ENCODE measurements at places on chromosomes 5 and 9.

DNA sequence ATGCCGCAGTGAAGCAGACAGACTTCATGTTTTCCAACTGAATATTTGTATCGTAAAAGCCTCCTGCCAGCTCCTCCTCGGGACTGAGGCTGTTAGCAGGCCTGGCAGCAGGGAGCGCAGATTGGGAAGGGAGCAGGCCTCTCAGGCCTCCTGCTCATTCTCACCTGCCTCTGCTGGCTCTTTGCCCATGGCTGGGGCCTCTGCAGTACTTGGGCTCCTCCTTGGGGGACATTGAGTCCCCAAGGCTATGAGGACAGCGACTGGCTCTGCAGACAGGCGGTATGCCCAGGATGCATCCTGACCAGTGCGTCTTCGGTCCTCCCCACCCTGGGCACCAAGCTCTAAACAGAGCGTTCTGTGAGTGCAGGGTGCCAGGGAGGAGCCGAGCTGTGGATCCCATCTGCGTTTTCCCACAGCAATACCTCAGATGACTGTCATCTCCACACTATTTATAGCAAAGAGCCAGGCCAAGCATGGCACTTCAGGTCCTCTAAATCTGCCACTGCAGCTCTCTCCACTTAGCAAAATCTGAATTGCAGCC is 38.7 kb downstream of the TSTD2 start:
- DNase-seq = no peak

DNA sequence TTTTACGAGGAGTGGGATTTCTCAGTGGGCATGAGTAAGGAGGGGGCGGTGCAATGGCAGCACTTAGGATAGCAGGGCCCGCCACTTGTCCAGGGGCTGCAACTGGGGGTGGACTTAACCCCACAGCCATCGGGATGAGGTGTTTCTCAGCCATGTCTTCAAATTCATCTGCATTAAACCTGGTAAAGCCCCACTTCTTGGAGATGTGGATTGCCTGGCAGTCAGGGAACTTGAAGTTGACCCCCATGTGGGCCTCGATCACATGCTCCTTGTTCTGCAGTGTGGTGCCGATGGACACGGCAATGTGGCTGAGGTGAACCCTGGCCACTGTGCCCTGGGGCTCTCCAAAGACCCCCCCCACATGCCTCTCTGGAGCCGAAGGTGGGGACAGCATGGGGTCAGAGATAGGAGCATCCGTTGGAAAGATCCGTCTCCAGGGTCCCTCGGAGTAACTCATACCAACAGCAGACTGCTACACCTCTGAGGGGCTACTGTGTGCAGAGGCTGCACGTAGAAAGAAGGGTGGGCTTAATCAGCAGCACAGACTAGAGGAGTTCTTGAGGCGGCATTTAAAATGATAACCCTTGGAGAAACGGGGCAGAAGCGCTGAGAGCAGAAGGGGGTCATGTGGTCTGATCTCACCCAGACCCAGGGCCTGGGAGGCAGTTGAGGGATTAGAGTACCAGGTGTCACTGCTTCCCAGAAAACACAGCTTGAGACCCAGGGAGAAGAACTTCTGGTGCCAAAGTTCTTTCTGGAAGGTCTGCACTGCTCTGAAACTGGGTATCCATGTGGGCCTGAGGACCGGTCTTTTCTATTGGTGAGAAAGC is 141.4 kb downstream of the MTX3 start:
- DNase-seq = no peak

- DNase-seq = no peak
These were observed 14.0 kb downstream of the ACTBL2 start for GRCh38 chr5:57468481-57469163.

- DNase-seq = no peak
These were observed 37.7 kb upstream of the PLEKHG4B start for GRCh38 chr5:54175-54730.
